ENCODE measurements at places on chromosomes 2 and 18.

DNA sequence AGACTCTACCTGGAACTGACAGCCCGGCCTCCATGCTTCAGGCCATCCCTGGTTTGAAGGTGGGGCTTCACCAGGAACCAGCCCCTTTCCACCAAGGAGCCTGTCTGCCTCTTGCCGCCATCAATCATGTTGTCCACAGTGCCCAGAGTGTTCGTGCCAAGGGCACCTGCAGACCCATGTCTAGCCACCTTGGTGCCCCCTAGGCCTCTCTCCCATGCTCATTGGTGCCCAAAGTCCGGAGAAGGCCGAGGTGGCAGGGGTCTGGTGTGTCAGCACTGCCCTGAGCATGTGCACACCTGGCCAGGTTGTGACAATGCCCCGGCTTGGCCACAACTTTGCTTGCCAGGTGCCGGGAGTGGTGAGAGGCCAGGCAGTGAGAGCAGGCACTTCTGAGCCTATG, 114.8 kb downstream of the COPS8 start:
- no peak for DNase-seq

DNA sequence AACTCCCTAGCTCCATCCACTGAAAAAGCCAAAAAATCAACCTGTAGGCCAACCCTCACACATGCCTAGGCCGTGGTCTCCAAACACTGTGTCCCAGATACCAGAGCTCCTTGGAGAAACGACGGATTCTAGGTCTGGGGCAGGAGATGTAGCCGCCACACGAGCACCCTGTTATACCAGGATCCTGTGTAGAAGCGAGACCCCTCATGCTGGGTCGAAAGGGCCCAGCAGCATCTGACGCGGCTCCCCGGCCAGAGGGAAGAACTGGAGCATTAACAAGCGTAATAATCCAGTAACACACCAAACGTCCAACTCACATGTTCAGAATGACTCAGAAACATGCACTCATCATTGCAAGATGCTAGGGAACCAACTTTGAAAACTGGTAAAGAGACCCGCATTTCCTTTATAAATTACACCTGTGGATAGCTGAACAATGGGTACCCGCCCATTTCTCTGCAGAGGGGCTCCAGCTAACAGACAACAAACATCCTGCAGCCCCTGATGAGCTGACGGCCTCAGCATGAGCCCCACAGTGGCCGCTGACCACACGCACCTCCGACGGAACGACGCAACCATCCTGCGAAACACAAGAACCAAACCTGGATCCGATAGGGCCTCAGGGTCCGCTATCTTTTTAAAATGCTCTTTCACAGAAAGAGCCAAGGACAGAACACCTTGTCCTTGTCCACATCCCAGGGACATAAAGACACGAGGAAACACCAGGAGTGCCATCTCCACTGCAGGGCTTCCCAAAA, 14.2 kb downstream of the SLC66A2 start:
- no peak for DNase-seq

DNA sequence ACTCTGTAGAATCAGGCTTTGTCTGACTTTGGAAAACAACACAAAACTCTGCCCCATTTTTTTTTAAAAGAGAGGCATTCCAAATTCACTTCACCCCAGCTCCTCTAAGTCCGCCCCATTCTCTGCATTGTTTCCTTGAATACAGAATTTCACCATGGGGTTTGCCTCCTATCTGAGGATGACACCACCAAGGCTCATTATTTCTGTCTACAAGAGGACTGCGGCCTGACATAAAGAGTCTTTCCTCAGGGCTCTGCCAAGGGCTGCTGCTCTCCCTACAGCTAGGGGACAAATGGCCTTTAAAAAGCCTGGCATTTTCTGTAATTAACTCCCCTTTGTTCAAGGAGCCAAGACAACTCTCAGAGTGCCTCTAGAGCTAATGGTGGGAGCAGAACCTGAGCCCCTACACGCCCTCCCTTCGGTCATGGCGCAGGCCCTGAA, 4.6 kb downstream of the CHST10 start:
- no peak for DNase-seq

DNA sequence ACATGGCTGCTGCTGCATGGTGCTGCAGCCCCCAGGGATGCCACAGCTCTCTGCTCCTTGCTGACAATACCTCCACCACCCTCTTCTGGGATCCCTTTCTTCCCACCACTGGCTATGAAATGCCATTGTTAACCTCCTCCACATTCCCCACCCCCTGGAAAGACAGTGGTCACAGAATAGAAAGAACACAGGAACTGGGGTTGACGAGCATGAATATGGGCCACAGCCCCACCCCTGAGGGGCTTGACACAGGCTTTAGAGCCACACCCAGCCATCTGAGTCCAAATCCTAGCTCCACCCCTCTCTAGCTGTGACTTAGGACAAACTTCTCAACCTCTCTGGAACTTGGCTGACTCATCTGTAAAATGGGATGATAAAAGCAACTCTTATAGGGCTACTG, 47.3 kb downstream of the TMEM163 start:
- DNase-seq = peak; percentile 7

DNA sequence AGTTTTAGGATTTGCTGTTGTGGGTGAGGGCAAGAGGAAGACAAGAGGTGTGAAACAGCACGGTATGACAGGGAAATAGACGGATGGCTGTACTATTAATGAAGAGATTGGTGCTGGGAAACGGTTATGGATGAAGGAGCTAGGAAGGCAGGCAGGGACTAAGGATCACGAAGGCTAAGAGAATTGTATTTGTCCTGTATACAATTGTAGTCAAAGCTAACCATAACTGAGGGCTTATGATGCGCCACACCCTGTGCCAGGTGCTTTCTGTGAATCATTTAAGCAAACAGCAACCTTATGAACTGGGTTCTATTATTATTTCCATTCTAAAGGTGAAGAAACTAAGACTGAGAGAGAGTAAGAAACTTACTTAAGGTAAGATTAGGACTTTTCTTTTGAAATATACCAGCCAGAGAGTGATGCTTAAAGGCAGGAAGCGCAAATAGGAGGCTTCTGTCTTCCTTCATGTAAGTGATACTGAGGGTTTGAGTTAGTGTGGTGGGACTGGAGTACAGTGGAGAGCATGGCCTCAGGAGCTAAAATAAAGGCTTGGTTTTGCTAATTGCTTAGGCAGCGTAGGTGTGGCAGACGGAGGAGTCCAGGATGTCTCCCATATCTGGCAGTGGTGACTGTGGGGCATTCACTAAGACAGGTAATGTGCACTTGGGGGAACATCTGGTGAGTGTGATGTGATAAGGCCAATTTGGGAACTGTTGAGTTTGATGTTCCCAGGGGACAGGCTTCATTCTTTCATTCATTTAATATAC, 85.8 kb downstream of the PLEKHM3 start:
- peak; percentile 2 for DNase-seq

GRCh38 chr2:146661473-146662096, 1183.2 kb upstream of the ACVR2A start:
- peak; percentile 7 for DNase-seq

GRCh38 chr2:94881070-94881469, 9.8 kb downstream of the TEKT4 start:
- no peak for DNase-seq

- peak; percentile 69 for DNase-seq
Measured at GRCh38 chr2:10883801-10884478, 27.8 kb upstream of the KCNF1 start.

GRCh38 chr2:168434146-168434545, 21.9 kb upstream of the CERS6 start:
- DNase-seq = peak; percentile 90

DNA sequence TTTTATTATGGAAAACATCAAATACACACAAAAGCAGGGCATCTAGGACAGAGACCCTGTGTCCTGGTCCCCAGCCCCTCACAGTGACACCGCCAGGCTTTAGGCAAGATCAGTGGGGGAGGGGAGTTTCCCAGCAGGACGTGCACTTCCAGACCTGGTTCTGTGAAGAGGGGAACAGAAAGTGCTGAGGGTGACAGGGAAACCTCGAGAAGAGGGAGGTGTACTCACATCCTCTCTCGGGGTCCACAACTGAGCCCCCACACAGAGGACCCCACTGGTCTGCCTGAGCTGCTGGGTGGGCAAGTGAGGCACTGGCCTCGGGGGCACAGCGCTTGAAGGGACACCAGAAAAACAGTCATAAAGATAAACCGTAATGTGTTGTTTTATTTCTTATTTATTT, 4.4 kb upstream of the GPR35 start:
- no peak for DNase-seq

DNA sequence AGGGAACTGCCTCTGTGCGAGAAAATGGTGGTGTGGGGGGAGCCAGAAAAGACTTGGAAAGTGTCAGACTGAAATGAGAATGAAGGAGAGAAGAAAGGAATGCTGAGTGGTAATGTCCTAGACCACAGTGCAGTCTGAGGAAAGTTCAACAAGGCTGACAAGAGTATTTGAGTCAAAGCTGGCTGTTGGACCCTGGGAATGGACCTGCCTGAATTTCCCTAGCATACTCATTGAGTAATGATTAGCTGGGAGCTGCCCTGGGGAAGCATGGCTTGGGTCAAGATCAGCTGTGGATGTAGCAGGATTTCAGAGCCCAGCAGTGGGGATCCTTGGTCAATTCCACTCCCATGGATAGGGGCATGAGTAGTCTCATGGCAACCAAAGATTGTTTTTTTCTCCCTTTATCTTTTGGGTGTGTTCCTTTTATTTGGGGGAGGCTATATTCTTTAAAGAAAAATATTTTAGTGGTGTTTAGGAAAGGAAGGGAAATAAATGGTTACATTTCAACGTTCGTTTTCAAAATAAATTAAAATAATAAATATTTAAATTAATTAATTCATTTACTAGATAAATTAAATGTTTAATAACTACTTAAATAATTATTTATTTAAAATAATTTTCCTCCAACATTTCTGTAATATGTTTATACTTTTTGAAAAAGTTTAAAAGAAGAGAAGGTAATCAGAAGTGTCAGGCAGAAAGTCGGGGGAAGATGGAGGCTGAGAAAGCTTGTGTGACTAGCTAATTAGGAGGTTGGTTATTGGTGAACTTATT, 15.9 kb upstream of the LHCGR start:
- no peak for DNase-seq

DNA sequence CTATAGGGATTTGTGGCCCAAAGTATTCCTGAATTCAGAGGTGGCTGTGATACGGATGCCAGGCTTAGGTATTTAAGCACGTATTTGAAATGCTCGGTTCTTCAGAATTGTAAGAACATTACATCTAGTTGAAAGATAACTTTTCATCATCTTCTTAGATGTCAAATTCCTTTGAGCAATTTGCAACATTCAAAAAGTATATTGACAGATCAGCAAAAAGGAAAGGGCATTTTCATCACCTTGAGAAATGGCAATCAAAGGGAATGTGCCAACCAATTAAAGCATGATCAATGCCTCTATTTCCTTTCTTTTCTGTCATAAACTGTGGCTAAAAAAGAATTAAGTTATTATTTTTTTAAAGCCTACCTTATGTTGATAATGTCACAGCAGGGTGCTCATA, 66.3 kb upstream of the LRRTM4 start:
- DNase-seq = no peak

DNA sequence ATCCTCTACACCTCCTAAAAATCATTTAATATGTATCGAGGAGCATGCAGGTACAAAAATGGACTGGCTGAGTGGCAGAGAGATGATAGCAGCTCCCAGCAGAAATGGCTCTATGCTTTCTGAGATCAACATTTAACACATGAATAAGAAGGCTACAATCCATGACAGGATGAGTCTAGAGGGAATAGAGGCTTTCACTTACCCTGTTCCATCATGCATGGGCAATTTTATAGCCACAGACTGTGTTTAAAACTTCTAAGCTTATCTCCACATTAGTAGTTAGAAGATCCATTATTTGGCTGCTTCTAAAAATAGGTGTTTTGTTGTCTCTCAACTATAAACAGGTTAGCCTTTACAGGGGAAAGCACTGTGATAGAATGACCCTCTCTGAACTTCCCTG, 149.1 kb upstream of the ARHGAP28 start:
- no peak for DNase-seq

Data from NCI-H146 (cell line).